Stimulated activated CD8-positive, alpha-beta memory T cell treated with anti-CD3 and anti-CD28 coated beads, Interleukin-7, amount 100 ng/mL, for 24 hours (primary cell): ENCODE measurements at places on chromosomes 2 and 18.

DNA sequence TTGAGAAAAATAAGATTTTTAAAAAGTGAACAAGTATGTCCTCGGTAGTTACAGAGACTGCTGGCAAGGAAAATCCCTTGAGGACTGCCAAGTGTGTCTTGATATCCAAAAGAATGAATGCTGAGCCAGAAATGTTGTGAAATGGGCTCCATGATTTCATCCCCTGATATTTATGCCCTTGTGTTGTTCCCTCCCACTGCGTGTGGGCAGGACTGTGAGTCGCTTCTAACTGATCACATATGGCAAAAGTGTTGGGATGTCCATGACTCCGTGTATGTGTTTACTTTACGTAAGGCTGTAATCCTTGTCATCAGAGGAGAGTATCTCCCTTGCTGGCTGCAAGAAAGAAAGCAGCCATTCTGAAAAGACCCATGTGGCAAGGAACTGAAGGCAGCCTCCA lies 285.1 kb downstream of the SS18 start:
- DNase-seq, result no peak

GRCh38 chr18:46536215-46536874 lies 120.7 kb downstream of the LOXHD1 start:
- DNase-seq, result no peak

DNA sequence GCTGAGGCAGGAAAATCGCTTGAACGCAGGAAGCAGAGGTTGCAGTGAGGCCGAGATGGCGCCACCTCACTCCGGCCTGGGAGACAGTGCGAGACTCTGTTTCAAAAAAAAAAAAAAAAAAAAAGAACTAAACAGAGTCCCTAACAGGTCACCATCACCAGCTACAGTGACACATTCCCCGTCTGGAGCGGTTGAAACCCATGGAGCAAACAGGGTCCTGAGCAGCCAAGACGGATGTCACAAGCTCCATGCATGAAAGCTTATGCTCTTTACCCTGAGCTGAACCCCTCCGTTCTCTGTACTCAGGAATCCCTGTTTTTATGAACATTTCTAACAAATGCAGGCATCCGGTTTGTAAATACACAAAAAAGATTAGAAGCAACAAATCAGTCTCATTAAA lies 55.9 kb upstream of the LAPTM4A start:
- no peak for DNase-seq

DNA sequence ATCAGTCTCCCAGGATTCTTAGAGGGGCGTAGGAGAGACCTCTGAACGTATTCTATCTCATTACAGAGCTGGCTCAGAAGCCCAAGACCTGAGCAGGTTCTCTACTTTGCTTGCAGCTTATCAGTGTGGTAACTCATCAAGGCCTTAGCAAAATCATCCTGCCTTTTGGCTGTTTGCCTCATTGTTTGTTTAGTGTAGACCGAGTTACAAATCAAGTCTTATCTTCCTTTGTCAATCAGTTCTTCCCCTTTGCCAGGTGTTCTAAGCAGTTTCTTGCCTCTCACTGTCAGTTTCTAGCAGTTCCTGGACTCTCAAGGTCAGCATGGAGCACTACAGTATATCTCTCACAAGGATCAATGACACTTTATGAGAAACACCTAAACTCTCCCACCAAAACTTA lies 30.9 kb upstream of the NAB1 start:
- DNase-seq, result no peak

DNA sequence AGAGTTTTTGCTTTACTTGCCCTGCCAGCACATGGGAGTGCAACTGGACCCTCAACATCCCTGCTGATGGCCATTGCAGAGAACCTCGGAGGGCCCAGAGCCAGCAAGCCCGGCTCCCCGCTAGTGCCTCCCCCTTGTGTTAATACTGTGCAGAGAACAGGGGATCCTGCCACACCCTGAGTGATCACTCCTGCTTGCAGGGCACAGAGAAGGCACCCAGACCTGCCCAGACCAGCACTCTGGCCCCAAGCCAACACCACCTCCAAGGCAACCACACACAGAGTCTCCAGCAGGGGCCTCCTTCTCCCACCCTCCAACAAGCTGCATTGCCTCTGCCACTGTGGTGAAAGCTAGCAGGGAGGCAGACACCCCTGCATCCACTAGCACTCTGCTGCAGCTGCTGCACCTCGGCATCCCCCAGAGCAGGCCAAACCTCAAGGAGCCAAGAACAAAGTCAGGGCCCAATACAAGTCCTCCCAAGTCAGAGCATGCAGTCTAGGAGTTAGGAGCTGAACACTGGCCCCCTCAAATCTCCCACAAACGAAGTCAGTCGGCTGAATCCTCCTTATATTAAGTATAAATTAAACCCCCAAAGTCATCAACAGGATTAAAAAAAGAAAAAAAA lies 157.7 kb downstream of the CCDC178 start:
- no peak for DNase-seq
